ENCODE measurements at places on chromosomes 2 and 18.

- DNase-seq = no peak
Observed at GRCh38 chr2:145654156-145654555, 1134.2 kb upstream of the ZEB2 start.

DNA sequence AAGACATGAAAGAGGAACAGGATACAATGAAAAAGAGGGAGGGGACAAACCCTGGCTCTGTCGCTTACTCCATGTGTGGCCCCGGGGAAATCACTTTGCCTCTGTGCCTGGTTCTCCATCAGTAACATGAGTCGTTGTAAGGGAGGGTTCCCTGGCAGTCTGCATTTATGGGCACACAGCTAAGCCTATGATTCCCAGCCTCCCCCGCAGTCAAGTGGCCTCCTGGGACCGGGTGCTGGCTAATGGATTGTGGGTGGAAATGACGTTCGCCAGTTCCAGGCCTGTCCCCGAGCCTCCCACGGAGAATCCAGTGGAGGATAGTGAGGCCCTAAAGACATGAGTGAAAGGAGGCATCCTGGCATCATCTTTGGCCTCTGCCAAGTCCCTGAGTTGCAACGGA lies 42.7 kb downstream of the SFXN5 start:
- DNase-seq = no peak

- DNase-seq = no peak
Observed at GRCh38 chr2:224613543-224614286, 28.6 kb upstream of the CUL3 start.

DNA sequence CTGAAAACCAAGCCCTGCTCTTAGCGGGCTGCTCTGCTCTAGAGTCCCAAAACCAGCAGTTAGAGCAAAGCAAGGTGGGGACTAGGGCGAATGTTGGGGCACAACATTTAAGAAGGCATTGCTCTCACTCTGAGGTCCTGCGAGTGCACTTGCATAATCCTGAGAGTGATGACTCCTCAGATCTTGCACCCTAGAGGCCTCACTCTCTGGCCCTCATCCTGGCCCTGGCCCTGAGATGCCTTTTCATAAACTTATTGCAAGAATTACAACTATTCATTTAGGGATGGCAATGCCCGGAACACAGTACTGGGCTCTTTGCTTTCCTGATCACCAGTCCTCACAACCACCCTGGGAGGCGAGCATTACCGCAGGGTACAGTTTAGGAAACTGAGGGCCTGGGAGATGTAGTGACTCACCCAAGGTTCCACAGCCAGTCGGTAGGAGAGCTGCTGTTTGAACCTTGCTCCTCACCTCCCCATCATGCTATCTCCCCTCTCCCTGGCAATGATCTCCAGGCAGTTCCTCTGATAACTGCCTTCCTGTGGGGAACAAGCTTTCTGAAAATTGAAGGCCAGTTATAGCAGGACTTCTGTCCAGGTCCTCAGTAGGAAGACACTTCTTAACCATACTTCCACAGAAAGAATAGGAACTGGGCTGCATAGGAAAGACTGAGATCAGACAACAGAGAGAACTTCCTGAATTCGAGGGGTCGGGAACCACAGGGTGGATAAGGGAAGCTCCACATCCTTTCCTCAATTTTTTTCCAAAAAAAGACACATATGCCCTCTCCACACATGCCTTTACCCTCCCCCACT lies 91.3 kb downstream of the TNS1 start:
- no peak for DNase-seq

- no peak for DNase-seq
Observed at GRCh38 chr2:85623991-85624390, 8.0 kb downstream of the USP39 start.

DNA sequence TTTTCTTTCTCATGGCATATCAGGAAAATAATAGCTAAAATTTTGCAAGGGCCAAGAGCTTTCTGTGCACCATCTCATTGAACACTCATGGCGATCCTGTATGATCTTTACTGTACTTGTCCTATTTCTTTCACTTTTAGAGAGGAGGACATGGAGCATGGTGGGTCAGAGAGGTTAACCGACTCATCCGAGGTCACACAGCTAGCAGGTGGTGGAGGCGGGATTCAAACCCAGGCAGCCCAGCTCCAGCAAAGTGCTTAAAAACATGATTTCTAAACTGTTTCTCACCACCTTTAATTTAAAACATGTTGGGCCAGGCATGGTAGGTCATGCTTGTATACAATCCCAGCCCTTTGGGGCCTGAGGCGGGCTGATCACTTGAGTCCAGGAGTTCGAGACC lies 6.4 kb downstream of the NGEF start:
- no peak for DNase-seq

GRCh38 chr2:20181761-20182160 lies 43.2 kb downstream of the SDC1 start:
- DNase-seq = no peak

- DNase-seq = no peak
Observed at GRCh38 chr2:171069286-171069956, 91.3 kb downstream of the TLK1 start.

- no peak for DNase-seq
Observed at GRCh38 chr2:129193961-129194360, 785.5 kb upstream of the RAB6C start.

- peak; percentile 37 for DNase-seq
Observed at GRCh38 chr2:25323042-25323514, 18.6 kb downstream of the DNMT3A start.

- no peak for DNase-seq
Observed at GRCh38 chr2:110732422-110733413, at the start of gene ACOXL. TSS of gene ACOXL (plus strand) at chr2:110732573. CDS start at chr2:110768390, 35,817 bp downstream.

DNA sequence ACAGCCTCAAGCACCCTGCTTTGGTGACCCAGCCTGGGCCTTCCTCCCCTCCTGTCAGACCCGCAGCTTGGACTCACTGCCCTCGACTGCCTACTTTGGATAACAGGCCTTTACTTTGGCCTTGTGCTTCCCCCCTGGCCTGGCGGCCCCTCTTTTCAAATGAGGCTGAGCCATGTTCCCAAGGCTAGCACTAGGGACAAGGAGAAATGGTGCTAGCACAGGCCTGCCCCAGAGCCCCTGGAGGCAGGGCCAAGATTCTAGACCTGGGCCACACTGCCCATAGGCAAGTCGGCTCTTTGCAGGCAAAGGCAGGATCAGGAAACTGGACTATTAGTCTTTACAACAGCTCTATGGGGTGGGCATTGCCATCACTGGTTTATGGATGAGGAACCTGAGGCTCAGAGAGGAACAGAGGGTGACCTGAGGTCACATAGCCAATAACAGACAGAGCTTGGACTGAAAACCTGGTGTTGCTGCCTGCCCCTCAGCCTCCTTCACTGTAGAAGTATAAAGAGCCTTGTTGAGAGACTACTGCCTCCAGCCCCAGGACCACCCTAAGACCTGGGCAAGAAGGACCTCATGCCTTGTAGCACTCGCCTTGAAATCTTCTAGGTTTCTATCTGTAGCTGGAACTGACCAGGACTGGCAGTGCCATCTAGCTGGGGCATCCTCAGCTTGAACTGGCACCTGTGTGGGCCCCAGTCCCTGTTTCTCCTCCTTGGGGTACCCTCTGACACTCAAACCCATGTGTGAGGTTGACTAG lies 266.3 kb downstream of the DYSF start:
- no peak for DNase-seq

GRCh38 chr2:217274578-217274977 lies 414.7 kb upstream of the TNP1 start:
- no peak for DNase-seq

- DNase-seq = no peak
Observed at GRCh38 chr2:71788186-71788525, 334.8 kb downstream of the DYSF start.

GRCh38 chr2:134685967-134686366 lies 32.8 kb downstream of the TMEM163 start:
- no peak for DNase-seq

DNA sequence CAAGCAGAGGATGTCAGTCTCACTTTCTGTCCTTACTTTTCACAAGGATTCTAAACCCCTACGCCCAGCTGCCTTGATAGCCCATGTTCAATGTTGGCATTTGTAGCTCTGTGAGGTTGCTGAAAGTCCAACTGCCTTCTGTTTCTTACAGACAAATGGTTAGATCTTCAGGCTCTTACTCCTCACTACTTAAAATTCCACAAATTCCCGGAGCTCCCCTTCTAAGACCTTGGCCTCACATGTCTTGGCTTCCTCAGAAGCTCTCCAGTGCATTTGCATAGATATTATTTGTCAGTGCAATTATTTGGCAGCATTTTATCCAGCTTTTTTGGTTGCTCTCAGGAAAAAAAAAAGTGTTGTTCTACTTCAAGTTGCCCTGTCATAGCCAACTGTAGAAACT lies 453.7 kb upstream of the CELF4 start:
- DNase-seq = no peak

DNA sequence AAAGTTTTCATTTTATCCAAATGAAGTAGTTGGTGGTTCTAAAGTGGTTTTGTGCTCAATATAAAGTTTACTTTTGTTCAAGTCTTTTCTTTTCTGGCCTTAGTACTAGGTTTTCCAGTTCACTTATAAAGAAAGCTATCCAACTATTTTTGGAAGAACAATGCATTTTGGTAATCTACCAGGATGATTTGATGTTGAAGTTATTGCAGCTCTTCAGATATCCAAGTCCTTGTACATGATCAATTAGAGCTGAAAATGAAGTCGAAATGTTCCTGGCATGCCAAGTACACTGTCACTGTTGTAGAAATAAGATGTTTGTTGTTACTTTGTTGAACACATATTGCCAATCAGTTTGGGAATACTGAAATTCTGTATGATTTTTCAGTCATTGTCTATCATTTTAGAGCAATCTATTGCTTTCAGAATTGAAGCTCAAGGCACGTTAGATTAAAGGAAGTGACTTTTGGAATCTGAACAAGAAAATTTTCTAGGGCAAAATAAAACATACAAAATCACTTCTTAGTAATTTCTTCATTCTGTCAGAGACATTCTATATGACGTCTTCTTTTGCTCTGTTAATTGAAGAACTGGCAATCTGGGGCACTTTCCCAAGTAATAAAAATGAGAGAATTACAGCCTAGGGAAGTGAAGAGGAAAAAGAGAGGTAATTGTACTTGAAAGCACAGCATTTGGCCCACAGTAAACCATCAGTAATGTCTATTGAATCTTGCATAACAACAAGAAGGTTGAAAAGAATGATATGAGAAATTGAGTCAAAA lies 232.3 kb downstream of the MREG start:
- no peak for DNase-seq
